Amniotic stem cell (primary cell): ENCODE measurements at places on chromosomes 1 and 21.

- no peak for DNase-seq
Observed at GRCh38 chr1:233482388-233482787, 131.5 kb upstream of the KCNK1 start.

DNA sequence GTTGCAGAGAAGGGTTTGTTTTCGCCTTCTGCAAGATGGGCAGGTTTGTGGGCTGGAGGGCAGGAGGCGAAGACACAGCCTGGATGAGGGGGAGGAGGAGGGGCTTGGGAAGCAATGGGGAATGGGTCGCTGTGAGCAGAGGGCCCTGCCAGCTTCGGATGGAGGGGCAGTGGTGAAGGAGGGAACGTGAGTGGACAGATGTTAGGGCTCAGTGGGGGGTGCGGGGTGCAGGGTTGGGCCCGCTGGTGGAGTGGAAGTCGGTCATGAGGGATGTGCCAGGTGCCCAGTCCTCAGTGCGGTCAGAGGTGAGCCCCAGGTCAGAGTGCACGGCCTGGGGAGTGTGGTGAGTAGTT, 55.5 kb upstream of the ABCG1 start:
- DNase-seq, result no peak

DNA sequence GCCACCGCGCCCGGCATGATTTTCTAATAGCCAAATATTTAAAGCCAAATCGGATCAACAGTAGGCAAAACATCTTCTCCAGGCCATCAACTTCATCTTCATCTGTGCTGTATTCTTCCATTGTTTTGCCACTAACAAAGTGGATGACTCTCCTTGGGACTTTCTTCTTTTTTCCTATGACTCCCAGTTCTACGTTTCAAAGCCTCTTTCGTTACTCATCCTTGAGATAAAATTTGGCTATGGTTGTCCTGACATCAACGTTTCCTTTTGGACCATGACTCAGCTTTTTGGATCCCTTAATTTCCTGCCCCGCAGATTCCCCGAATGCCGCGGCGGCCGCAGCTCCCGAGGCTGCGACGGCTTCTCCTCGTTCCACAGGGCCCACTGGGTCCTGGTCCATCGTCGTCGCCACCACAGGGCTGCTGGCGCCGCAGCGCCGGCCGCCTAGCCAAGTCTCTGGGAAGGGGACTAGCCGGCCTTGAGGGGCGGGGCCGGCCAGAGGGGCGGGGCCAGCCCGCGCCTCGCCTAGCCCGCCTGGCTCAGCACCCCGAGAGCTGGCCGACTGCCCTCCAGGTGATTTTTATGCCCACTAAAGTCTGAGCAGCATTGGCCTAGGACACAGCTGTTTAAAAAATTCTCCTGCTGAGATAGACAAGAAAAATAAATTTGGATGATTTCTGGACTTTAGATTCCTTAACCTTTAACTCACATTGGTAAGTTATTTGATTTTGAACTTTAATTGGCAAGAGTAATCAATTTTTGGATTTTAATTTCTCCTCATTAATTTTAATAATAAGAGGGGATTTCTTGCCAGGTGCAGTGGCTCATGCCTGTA, 93.9 kb downstream of the ADCY10 start:
- DNase-seq, result peak; percentile 84

DNA sequence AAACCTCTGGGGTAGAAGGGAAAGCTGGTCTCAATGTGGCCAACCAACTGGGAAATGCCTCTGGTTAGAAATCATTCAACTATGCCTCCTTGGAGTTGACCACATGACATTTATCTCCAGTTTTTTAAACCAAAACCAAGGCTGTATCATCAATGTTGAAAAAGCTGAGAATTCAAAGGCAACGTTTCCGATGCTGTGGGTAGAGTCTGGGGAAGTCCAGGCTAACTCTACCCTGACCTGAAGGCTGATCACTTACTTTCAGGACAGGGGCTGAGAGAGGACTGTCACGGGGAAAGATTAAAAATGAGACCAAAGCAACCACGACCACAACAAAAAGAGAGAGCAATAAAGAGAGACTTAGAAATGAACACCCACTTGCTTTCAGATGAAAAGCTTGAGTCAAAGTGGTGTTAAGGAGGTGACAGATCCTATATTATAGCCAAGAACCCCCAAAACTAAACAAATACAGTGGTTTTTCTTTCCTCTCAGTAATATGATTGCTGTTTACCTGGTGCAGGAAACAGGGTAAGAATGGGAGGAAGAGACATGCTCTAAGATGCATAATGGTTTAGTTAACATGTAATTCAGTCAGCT, 90.8 kb upstream of the TNFSF4 start:
- no peak for DNase-seq

GRCh38 chr1:234913278-234913649, 215.4 kb downstream of the TOMM20 start:
- no peak for DNase-seq

- DNase-seq, result no peak
Observed at GRCh38 chr1:229272164-229273158, 1.6 kb downstream of the RAB4A start.

DNA sequence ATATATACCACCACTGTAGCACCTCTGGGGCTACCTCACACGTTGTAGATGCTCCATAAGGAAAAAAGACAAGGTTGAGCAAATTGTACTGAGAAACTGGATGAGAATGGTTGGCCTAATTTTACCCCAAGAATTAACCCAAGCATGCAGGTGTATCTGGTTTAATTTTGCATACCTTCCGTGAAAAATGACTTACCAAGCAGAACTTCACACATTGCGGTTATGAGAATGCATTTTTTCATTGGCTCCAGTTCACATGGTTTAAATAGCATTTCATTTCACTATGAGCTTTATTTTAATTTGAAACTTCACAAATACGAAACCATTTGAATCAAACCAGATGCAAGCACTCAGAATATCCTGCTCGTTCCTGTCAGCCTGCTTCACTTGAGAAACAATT, 512.2 kb downstream of the LTN1 start:
- DNase-seq, result no peak

DNA sequence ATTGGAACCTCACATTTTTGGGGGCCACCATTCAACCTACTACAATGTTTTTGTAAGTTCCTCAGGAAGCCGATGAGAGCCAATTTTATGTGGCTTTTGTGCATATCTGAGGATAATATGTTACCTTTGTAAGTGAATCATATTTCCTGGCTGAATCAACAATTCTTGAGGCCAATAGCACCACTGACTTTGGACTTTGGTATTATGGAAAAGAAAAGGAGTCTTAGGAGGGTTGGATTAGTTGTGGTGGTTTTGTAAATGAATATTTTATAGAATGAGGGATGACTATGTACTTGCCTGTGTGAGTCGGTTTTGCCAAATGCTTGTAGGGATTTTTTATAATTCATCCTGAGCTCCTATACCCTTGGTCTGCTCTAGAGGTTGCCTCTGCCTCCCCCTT, 181.5 kb upstream of the HMGB4 start:
- DNase-seq, result no peak

GRCh38 chr1:31643976-31644559, 608 bp downstream of the PEF1 start:
- DNase-seq, result no peak

DNA sequence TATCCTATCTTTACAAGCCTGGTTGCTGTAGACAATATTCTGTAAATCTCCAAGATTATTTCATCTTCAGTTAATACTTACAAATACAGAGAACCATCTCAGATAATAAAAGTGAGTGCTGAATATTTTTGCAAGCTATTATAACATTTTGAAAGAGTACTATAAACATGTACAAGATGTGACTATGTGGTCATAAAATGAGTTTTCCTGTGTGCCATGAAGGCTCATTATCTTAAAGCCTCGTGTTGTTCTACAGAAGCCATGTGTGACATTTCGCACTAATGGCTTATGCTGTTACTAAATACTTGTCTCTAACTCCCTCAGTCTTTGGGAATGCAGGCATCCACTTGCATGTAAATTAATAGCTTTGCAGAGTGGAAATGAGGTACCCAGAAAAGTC, 48.3 kb downstream of the SAMSN1 start:
- no peak for DNase-seq

GRCh38 chr1:103112546-103112945, 4.2 kb upstream of the COL11A1 start:
- DNase-seq, result no peak

DNA sequence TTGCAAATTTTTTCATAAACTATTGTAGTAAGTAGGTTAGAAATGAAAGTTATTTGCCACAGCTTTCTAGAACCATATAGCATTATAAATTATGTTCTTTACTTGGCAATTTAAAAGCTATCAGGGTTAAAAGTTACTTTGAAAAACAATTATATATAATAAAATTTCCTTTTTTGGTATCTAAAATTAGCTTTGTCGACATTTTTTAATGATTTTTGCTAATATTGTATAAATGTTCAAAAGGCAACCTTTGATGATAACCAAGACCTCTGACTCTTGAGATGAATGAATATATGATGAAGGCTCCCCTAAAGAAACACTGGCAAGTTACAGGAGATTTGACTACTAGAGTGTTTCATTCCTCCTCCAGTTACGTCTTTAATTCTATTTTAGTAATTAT, 121.2 kb downstream of the CDC42BPA start:
- no peak for DNase-seq

GRCh38 chr1:232267092-232267836, 362.7 kb downstream of the SIPA1L2 start:
- DNase-seq, result no peak

GRCh38 chr1:54126271-54126815, 26.5 kb downstream of the CDCP2 start:
- no peak for DNase-seq

DNA sequence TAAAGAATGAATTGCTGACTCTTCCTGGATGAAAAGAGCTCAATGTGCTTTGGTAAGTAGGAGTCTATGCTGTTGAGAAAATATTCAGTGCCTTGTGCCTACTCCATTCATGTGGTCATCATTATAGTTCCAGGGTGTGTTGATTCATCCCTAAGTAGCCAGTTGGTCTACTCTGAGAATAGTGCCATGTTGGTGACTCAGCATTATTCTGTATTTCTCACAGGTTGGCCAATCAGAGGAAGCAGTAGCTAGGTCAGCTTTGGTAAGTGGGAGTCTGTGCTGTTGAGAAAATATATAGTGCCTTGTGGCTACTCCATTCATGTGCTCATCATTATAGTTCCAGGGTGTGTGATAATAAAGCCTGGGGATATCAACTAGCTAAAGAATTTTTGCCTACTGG, 397.3 kb downstream of the AGBL4 start:
- DNase-seq, result no peak

- no peak for DNase-seq
Observed at GRCh38 chr1:214076708-214077065, 88.9 kb downstream of the PROX1 start.

- DNase-seq, result no peak
Observed at GRCh38 chr1:8476006-8476405, 158.1 kb downstream of the SLC45A1 start.

DNA sequence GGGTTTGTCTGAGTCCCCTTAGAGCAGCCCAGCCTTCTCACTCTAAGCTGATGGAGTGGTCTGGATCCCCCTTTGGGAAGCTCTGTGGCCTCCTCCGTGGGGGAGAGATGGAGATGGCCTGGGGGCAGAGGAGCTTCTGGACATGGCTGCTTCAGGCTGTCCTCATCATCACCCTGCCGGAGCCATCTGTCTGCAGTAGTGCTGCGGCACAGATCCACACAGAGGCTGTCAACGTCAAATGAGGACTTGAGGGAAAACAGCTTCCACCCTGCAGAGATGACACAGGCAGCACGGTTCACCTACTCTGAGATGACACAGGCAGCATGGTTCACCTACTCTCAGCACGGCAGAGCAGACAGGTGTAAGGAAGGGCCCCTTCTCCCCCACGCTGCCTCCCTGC, 134.3 kb downstream of the IGSF21 start:
- no peak for DNase-seq

GRCh38 chr1:19067182-19067911, 110.9 kb upstream of the IFFO2 start:
- no peak for DNase-seq

DNA sequence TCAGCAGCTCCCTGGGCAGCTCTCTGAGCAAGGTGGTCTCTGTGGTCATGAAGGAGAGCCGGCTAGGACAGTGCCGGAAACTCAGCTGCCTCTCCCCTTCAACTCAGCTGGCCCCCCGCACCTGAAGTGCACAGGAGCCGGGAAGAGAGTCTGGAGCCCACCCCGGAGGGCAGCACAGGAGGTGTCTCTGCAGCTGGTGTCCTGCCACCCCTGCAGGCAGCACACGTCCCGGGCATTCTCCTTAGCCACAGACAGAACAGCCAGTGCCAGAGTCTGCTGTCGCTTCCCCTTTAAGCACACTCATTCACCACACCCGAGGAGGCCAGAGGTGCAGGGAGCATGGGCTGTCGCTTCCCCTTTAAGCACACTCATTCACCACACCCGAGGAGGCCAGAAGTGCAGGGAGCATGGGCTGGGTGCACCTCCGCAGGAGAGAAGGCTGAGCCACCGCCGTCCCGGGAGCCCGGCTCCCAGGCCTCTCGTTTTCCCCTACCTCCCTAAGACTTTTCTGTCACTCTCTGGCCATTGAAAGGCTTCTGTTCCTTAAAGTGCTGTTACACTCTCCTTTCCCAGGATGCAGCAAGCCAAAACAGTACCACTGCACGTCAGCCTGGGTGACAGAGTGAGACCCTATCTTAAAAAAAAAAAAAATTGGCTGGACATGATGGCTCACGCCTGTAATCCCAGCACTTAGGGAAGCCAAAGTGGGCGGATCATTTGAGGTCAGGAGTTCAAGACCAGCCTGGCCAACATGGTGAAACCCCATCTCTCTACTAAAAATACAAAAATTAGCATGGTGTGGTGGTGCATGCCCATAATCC, 16.9 kb upstream of the SAMD11 start:
- no peak for DNase-seq

DNA sequence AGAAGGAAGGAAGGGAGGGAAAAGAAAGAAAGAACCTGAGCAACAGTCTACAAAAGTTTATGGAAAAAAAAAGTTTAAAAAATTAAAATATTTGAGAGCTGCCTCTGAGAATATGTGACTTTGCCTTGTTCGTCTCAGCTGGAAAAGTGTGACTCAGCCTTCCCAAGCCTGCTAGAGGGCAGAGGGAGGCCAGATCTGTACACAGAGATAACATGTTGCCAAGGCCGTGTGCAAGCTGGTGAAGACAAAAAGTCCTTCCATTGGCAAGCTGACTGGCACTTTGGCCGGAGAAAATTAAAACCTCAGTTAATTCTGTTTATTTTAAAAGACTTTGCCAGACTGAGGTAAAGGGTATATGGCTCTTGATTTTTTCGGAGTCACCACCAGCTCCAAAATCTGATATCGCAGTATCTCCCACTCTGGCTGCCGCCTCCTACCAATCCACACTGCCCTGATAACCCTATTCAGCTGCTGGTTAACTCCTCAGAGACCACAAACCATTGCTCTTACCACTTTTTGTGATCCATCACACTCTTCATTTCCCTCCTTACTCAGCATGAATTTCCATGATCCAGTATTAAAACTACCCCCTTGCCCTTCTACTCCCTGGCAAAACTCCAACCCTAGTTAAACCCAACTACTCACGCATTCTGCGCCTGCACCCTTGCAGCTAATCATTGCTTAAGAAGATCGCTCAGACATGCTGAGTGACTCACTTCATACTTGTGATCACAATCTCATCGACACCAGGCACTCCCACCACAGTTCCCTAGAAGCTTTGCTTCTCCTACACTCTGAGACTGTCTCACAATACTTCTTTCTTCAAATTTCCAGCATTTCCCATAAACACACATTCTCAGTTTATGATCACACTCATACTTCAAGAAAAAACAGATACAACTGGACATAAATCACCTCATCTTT, 5.7 kb upstream of the PPP1R15B start:
- peak; percentile 87 for DNase-seq

GRCh38 chr1:244221991-244222390, 170.9 kb downstream of the ZBTB18 start:
- DNase-seq, result no peak

- DNase-seq, result no peak
Observed at GRCh38 chr1:8429549-8430110, 111.7 kb downstream of the SLC45A1 start.
